ENCODE measurements at places on chromosomes 7 and 10. TPM values are rescaled to one million over a fixed set of nuclear protein-coding genes. Genes with fewer than 3 reads are reported as not detected.

DNA sequence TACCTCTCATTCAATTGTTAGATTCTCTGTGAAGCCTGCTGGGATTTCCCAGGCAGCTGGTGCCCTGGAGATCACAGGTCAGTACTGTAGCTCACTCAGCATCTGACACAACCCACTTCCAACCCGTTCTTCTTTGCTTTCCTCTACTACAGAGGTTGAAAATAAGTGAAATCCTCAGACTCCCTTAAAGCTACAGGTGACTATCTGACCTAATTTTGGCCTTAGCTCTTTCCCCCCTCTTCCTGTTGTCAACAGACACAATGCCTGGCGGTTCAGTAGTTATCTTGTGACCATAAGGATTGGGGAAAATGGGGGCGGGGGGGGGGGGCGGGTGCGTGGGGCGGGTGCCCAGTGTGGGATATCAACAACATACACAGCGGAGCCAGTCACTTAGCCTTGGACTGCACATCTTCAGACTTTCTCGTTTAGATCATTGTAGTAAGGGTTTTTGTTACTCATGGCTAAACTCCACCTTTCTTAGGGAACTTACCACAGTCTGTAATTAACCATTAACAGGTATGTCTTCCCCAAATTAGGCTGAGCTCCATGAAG is 37.8 kb downstream of the MTPN start:
- DNase-seq = no peak

DNA sequence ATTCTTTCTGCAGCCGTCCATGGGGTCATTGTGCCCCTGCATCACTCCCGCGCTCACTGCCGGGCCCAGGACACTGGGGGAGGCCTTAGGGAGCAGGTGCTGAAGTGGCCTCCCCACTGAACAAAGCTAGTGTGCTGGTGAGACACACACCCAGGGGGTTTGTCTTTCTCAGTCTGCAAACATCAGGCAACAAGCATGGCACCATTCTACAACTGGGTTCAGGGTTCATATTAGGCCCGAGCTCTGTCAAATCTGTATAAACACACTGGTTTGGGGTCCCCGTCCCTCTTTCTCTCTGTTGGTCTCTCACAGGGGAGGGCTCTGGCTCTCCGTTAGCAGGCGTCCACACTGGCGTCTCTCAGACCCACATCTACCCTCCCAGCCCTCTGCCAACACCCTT is 11.1 kb upstream of the PPP2R2D start:
- DNase-seq = no peak

DNA sequence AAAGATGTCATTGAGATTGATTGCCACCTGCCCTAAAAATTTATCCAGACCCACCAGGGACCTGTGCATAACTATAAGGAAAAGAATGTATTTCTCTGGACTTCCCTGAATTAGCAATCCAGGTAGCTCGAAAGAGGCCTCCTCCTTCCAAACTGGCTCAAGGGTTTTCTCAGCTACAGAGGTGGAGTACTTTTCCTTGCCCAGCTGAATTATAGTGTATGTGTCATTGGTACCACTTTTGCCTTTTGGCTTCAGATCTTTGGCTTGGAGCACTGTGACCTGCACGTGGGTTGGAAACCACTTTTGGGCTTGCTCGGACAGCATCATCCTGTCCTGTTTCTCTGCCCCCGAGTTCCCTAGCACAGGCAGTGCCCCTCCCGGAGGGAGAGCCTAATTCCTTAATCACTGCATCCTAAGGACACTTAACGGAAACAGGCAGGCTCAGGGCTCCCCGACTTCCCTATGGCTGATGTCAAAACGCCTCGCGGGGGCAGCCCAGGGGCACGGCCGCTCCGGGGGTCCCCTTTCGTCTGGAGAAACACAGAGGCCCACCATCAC is 825 bp downstream of the RAB11FIP2 start:
- no peak for DNase-seq

DNA sequence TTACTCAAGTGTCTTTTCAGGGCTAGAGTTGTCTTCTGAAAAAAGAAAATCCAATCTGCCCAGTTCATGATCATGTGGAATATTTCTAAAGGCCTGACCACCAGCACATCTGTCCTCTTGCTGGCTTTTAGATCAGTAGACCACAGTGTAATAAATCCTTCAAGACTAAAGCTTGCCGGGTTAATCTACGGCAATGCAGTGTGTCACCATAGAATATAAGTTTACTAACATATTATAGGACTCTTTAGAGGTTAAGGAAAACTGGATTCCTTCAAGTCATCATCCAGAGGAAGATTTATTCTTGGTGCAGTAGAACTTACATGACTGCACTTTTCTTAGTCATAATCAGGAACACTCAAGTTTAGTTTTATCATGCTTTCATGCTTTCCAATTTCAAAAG is 349.5 kb downstream of the SEMA3D start:
- DNase-seq = no peak

Gene BHLHA15
- total RNA-seq = not detected

Data from glutamatergic neuron (in vitro differentiated cells).